ENCODE measurements at places on chromosomes 5 and 9.

DNA sequence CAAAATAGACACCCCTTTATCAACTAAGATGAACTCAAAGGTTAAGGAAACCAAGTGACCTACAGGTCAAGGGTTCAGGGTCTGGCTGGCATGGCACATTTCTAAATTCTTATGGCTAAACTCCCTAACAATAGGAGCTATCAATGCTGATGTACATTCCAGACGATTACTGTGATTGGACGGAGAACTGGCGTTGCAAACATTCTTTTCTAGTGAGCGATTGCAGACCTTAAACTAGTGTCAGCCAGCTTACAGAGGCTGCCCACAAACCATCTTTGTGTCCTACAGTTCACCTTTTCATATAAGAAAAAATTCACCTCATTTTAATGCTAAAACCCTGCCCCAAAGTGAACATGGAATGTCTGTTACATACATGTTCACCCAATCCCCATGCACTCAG is 382.9 kb downstream of the MAT2B start:
- DNase-seq = no peak

- no peak for DNase-seq
Measured at GRCh38 chr5:88556406-88556805, 287.8 kb upstream of the TMEM161B start.

GRCh38 chr5:1820381-1820780 is 19.2 kb downstream of the NDUFS6 start:
- DNase-seq = no peak

DNA sequence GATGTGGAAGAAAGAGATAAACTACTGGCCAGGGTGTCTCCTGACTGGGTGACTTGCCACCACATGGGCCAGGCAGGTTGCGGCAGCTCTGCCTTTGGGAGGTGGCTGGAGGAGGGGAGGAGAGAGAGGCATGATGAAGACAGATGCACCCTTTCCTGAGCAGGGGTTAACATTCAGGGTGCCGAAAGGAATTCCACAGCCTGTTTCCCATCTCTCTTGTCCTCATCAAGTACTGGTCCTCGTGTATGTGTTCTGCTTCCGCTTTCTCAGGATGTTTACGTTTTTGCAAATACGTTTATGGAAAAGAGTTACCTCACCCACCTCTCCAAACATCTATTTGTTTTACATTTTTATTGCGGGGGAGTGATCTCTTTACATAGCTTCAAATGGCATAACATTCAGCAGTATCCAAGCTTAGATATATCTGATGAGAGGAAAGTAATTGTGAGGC is 73.4 kb downstream of the C9orf85 start:
- no peak for DNase-seq

GRCh38 chr5:173629628-173630027 is 13.2 kb upstream of the BOD1 start:
- DNase-seq = no peak

DNA sequence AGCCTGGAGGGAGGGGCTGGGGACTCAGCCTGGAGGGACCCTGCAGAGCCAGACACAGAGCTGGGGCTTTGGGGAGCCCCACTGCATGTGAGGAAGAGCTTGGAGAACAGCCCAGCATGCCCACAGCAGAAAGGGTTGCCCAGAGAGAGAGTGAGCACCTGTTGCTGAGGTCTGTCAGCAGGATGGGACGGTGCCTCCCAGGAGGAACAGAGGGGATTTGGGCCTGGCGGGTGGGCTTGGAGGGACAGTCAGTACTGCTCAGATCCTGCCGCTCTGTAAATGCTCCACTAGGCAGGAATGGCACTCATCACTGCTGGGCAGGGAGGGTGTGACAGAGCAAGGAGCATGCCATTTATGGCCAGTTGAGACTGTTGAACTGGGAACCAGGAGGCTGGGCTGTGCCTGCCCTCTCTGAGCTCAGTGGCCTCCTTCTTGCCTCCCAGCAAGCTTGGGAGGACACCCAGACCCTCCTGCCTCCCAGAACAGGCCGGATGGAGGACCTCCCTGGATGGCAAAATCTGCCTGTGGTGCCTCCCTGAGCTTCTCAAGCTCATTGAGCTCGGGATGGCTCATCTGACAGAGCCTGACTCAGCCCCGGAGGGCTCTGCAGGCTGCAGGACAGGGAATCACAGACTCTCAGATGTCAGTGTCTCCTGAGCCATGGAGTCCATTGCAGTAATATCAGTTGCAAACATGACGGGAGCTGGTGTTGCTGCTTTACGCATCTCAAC is 786 bp upstream of the HRCT1 start:
- no peak for DNase-seq

- no peak for DNase-seq
Measured at GRCh38 chr5:135541807-135542502, 6.2 kb upstream of the NEUROG1 start.

GRCh38 chr5:91132550-91132949 is 250.6 kb downstream of the ARRDC3 start:
- no peak for DNase-seq

GRCh38 chr5:71533615-71534014 is 53.5 kb upstream of the MCCC2 start:
- no peak for DNase-seq

DNA sequence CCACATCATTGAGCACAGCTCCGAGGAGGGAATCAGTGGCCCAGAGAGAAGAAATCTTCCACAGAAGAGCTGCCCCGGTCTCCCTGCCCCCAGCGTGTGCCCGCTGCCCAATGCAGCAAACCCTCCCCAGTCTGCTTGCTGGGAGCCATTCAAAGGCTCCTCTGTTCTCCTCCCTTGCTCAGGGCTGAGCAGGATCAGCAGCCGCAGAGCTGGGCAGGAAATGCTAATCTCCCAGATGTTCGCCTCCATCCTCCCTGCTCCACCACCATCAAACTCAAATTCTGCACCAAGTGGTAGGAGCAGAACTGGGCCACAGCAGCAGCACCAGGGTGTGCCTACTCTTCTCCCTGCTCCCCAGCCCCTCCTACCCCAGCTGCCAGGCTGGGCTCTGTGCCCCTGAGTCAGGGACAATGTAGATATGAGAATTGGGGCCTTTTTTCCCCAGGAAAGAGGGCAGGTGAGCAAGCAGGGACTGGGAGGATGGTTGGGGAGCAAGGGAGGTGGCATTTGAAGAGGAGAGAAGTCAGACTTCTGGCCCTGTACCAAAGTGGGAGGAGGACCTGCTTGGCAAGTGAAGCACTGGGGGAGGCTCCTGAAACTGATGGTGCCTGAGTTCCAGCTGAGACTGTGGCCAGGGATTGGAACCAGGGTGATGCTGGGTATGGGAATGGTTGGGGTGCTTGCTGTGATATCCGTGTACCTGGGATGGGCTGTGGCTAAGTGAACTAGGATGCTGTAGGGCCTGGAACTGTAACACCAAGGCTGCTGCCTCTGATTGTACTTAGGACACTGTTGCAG is 1.9 kb upstream of the PCDH1 start:
- DNase-seq = no peak

GRCh38 chr9:137049544-137050449 is 3.8 kb upstream of the NPDC1 start:
- DNase-seq = peak; percentile 30

DNA sequence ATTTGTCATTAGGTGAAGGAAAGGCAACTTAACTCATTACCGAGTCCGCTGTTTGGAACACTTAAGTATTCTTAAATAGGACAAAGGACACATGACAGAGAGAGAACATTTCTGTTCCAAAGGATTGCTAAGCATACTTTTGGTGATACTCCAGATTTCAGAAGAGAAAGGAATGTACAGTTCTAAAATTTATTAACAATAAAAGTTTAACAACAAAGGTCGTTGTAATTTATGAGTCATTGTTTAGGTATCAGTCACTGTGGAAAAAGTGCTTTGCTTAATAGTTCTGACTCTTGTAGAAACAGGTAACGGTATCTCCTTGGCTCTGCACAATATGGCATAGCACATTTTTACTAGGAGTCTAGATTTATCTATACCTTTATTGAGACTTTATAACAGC is 36.3 kb upstream of the PAM start:
- no peak for DNase-seq

DNA sequence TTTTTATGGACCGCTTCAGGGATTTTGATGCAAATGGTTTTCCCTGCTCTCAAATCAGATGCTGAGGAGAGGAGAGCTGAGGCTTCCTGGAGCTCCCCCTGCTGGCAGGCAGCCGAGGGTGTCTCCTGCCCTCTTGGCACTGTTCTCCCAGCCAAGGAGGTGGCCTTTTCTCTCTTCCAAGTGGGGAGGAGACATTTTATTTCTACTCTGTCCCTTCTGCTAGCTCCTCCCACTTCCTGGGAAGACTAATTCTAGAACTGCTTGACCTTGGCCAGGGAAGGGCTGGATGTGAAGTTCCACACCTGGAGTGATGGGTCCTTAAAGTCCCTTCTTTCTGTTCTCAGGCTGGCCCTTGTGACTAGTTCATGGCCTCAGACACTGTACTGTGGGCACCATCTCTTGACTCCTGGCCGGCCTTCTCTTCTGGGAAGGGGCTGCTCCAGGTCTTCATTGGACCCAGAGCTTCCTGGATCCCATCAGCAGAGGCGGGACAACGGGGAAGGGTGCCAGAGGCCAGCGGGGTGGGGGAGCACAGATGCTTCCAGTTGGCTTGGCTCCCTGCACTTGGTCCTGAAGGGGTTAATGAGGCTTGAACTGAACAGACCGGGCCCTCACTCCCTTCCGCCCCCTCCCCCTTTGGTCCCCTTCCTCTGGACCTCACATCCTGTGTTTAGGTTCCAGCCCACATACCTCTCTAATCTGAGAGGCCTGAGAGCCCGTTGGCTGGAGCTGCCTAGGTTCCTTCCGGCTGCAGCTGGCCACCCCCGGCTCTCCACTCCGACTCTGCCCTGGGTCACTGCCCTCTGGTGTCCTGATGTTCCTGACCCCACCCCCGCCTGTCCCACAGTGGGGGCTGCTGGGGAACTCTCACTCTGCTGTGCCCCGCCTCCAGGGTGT is 32.1 kb downstream of the PTPA start:
- DNase-seq = peak; percentile 27

DNA sequence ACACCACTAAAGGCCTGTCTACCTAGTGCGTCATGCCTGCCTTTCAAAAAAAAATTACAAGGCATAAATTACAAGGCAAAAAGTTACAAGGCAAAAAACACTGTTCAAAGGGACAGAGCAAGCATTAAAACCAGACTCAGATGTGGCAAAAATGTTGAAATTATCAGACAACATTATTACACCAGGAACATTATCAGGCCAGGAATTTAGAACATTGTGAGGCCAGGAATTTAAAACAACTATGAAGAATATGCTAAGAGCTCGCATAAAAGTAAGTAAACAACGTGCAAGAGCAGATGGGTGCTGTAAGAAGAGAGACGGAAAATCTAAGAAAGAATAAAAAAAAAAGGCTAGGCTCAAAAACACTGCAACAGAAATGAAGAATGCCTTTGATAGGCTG is 18.2 kb upstream of the MLANA start:
- DNase-seq = no peak

GRCh38 chr9:91341258-91341746 is 20.4 kb downstream of the AUH start:
- DNase-seq = no peak

DNA sequence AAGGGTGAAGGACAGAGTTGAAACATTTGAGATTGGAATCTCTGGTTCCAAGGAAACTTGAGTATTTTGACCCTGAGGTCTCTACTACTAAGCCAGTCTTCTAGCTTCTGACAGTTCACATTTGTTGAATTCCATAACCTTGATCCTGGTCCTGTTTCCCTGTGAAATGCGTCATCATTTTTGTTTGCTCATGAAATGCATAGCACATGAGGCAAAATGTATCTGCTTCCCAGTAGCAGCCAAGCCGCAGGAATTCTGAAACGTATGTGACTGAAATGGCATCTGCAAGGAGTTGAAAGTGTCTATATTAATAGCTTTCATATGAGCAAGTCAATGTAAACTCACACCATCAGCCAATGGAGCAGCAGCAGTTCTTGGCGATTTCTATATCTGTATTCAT is 307.9 kb downstream of the CSNK1G3 start:
- DNase-seq = no peak

DNA sequence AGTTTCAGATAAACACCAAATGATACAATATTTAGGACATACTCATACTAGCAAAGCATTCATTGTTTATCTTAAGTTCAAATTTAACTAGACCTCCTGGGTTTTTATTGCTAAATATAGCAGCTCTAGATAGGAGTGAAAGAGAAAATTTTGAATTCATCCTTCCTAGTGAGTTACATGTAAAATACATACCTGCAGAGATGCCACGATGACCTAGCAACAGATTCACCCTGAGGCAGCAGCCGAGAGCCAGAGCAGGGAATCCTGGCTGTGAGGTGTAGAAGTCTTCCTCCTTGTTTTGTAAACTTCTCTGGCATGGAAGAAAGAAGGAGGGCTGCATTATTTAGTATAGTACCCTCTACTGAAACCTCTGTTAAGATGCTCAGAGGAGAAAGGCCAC is 25.9 kb upstream of the GABRP start:
- DNase-seq = no peak

GRCh38 chr9:33257276-33257675 is 7.2 kb downstream of the BAG1 start:
- DNase-seq = no peak

- DNase-seq = no peak
Measured at GRCh38 chr5:97508864-97509263, 325.8 kb upstream of the RIOK2 start.

- no peak for DNase-seq
Measured at GRCh38 chr5:125338440-125339174, 592.2 kb upstream of the ZNF608 start.

GRCh38 chr5:66718374-66719002 is 122.3 kb downstream of the MAST4 start:
- DNase-seq = no peak

DNA sequence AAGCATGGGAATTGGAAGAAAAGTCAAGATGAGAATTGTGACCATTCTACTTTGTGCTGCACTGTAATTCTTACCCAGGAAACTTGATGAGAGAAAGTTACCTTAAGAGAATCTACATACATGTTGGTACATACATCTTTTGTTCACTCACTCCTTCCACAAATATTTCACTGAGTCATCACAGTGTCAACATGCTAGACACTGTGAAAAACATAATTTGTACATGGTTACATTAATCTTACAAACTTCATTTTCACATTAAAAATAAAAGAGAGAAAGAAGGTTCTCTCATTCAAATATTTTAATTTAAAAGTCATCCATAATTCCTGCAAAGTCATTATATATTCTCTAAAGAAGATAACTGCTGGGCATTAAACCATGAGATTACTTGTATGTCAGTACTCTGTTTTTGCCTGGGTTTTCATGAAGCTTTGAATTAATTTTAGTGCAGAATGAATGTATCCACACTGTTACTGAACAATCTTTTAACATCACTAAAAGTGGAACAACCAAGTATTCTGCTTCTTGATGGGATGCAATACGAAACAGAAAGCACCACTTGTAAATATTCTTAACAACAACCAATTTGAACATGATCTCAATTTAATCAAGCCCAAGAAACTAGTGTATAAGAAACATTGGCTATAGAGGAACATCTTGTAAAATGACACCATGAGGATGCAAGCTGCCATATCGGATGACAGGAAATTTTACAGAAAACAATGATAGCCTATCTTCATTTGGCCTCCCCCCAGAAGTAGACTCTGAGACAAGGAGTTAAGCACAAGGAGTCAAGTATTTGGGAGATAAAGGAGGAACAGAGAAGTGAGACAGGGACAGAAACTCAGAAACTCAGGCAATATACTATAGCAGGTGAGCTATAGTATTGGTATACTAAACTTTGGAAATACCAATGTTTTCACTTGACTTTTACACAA is 28.4 kb downstream of the ERP44 start:
- no peak for DNase-seq

GRCh38 chr5:117794847-117795246 is 1193.5 kb downstream of the DTWD2 start:
- DNase-seq = no peak

GRCh38 chr5:32850817-32851496 is 139.8 kb downstream of the NPR3 start:
- DNase-seq = no peak

Measured in NCI-H1105 treated with DMSO at 0.1 percent for 48 hours (cell line).